ENCODE measurements at places on chromosomes 11 and 22.

GRCh38 chr11:11502263-11502861 is 119.4 kb downstream of the GALNT18 start:
- no peak for DNase-seq

- peak; percentile 97 for DNase-seq
Measured at GRCh38 chr22:31577711-31578110, 81.4 kb downstream of the SFI1 start.

DNA sequence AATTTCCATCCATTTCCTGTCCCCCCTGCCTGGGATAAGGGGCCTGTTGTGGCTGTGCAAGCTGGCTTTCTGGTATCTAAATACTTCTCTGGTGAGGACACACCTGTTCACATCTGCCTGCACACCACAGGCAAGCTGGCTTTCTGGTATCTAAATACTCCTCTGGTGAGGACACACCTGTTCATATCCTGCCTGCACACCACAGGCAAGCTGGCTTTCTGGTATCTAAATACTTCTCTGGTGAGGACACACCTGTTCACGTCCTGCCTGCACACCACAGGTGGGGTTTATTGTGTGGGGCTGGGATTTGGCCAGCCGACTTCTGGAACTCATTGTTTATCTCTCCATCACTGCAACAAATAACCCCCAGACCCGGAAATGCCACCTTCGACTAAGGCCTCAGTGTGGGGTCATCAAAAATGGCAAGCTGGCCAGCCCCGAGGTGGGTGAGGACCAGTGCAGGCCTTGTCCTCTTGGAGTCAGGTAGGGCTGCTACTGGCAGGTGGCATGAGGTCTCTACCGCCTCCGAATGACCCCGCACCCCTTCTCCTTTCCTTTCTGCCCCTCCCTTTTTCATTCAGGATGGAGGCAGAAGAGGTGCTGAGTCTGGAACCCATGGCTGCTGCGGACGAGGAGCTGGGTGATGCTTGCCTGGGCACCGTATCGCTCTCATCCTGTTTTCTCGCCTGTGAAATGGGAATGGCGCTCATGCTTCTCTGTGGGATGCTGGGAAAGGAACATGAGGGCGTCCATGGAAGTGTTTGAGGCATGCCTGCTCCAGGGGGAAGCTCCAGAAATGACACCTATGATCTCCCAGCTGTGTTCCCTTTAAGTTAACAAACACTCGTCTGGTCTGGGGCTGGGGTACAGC is 43.5 kb upstream of the MYEOV start:
- no peak for DNase-seq

- no peak for DNase-seq
Measured at GRCh38 chr11:133506551-133507094, 25.7 kb downstream of the OPCML start.

DNA sequence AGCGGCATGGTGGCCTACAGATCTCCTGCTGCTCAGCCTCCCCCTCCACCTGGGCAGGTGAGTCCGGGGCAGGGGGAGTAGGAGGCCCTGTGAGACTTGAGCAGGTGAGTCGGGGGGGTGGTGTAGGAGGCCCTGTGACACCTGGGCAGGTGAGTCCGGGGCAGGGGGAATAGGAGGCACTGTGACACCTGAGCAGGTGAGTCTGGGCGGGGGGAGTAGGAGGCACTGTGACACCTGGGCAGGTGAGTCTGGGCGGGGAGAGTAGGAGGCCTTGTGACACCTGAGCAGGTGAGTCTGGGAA is 299.3 kb downstream of the BRD1 start:
- no peak for DNase-seq

GRCh38 chr11:64831411-64831891 is 13.0 kb downstream of the CDC42BPG start:
- DNase-seq: no peak

GRCh38 chr11:77072851-77073327 is 6.1 kb downstream of the CAPN5 start:
- no peak for DNase-seq

- DNase-seq: peak; percentile 31
Measured at GRCh38 chr22:36027935-36028645, 534 bp downstream of the RBFOX2 start.

GRCh38 chr22:42154293-42155052 is 23.9 kb upstream of the CYP2D6 start:
- DNase-seq: no peak

- DNase-seq: no peak
Measured at GRCh38 chr11:14544611-14545010, 24.4 kb upstream of the PSMA1 start.

DNA sequence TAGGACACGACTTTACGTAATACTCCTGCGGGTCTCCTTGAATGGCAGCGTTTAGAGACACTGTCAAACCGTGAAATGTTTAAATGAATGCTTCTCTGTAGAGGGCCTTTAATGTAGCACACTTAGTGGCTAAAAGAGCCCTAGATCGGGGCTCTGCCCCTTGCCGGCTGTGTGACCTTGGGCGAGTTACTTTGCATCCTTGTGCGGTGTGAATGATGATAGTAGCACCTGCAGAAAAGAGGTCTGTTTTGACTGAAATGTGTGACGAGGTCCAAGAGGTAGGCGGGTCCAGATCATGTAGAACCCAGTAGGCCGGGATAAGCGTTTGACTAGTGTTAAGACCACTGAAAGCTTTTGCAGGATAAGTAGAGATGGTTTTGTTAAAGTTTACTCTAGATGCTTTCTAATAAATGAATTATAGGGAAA is 866 bp downstream of the MED17 start:
- peak; percentile 31 for DNase-seq

- DNase-seq: no peak
Measured at GRCh38 chr11:117303101-117303500, 12.0 kb downstream of the BACE1-AS start.

- DNase-seq: no peak
Measured at GRCh38 chr11:76246271-76246933, 40.1 kb upstream of the WNT11 start.

- DNase-seq: no peak
Measured at GRCh38 chr11:77090046-77090372, 12.6 kb upstream of the OMP start.

DNA sequence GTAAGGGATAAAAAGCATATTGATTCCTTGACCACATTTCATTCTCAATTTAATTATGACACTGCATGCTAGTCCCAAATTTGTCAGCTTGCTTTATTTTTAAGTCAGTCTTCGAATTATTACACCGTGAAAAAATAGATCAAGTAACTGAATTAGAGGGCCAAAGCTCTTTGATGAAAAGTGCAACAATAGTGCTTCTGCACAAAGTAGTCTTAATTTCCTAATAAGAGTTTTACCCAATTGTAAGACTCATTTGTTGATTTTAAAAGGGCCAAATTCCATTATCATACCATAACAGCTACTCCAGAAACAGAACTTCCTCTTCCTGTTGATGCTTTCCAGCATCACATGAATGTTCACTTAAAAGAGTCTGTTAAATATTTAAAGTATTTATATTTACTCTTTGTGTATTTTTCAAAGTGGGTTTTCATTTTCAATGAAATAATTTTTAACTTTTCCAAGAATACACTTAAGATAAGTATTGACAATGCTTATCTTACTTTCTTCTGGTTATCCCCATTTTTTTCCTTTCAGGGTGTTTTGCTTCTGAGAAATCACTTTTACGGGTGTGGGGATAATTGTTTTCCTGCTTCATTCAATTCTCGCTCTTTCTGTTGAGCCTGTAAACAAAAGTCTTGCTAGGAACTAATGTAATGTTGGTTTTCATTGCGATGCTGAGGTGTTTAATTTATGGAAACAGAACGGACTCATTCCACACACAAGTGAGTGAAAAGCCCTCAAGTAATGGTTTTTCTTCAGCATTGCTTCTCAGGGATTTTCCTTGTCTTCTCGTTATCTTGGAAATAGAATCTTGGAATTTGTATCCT is 2.1 kb downstream of the ARHGEF12 start:
- no peak for DNase-seq

DNA sequence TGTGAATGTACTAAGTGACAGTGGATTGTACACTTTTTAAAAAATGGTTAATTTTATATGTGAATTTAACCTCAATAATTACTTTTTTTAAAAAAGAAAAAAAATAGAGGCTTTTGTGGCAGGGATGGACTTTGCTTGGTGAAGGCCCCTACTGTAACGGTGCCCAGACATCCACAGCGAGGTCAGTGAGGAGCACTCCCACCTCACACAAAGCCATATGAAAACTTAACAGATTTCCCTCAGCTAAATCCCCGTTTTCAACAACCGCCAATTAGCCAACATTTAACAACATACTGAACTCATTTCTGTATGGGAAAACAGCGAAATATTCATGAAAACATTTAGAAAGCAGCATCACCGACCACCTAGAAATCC is 642 bp upstream of the C11orf58 start:
- no peak for DNase-seq

- DNase-seq: no peak
Measured at GRCh38 chr22:49015459-49015858, 812.2 kb downstream of the BRD1 start.

DNA sequence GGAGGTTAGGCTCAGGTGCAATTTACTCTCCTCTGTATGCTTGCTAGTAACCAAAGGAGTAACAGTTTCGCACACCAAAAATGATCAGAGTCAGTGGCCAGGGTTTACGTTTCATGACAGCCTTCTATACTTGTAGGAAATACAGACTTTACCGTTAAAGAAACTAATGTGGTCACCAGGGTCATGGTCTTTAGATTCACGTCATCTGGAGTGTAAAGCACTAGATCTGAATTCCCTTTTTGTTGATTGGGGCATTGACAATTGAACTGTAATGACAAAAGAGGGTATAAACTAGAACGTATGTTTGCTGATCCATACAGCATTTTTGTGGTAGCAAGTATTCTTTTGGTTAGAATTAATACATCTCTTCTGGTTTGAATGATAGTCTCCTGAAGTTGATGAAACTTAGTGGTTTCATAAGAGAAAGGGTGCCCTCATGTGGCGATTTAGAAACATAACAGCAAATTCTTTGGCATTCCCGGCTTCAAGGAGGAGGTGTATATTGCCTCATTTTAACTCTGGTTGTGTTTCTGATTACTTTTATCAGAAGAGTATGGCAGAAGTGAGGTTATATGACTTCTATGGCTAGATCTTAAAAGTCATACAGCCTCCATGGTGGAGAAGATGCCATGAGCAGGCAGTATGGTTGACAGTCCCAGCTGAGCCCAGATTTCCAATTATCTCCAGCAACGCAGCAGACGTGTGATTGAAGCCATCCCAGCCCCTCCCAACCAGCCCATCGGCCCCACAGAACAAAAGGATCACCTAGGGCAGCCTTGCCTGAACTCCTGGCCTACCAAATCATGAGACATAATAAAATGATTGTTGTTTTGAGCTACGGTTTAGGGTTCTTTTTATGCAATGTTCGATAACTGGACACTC is 35.1 kb downstream of the MMP7 start:
- DNase-seq: peak; percentile 84

DNA sequence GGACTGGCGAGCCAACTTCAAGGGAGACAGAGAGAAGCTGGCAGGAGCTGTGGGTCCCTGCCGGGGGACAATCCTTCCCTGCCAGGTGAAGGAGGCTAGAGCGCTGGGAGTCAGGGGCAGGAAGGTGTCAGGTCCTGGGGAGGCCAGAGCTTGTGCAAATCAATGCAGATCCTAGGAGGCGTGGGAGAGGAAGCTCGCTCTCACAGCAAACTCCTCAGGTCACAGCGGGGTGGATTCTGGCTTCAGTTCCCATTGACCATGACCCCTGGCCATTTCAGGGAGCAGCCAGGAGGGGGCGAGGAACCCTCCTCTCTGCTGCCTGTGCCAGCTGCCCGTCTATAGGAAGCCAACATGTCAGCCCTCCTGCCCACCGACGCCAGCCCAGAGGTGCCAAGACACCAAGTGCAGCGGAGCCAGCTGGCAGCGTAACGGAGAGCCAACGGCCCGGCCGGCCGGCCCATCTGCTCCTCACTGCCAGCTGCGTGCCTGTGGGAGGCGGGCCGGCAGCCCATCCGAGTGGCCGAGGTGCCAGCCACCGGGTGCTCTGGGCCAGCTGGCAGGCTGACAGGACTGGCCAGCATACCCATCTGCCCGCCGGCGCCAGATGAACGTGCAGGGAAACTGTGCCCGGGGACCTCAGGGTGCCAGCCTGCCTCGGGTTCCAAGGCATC is 374.8 kb downstream of the MIAT start:
- no peak for DNase-seq

- DNase-seq: no peak
Measured at GRCh38 chr11:121374286-121374985, 77.7 kb upstream of the SORL1 start.

GRCh38 chr11:12288212-12288930 is 89.0 kb upstream of the PARVA start:
- DNase-seq: peak; percentile 91

DNA sequence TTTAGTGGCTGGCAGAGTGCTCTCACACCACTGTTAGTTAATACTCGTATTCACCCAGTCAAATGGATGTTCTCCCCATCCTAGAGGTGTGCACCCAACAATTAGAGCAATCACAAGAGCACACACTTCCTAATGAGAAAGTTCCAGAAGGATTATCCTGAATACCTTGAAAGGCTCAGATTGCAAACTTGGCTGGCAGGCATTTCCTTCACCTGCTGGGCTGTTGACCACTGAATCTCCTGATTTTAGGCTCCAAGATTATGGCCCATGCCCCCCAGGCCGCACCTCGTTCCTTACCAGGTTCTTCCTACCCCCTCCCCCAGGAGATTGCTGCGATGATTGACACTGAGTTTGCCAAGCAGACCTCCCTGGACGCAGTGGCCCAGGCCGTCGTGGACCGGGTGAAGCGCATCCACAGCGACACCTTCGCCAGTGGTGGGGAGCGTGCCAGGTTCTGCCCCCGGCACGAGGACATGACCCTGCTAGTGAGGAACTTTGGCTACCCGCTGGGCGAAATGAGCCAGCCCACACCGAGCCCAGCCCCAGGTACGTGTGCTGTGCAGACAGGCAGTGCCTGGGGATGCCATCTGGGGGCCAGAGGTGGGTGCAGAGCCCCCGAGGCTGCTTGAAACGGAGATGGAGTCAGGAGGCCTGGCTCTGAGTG is 26.9 kb downstream of the TAB1 start:
- DNase-seq: no peak

DNA sequence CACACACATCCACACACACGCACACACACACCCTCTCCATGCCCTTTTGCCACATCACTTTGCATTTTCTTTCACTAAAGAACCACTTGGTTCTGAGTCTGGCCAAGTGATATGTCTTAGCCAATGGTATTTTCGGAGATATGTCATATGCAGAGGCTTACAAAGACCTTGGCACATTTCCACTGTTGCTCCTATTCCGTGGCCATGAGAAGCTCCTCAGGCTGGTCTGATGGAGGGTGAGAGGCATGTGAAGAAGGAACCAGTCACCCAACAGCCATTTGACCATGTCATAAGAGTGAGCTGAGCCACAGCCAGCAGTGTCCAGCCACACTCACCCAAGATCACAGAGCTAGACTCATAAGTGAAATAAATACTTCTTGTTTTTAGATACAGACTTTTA is 212.6 kb upstream of the NAV2 start:
- no peak for DNase-seq

All from NCI-H82 (cell line).